Occipital lobe (tissue), 3 donors: ENCODE measurements at places on chromosomes 16 and 17.
A peak's percentile ranks its signal among the peaks of the same experiment; 100 is the strongest.

GRCh38 chr17:80732268-80732667 lies 187.6 kb downstream of the RPTOR start:
- no peak for DNase-seq

DNA sequence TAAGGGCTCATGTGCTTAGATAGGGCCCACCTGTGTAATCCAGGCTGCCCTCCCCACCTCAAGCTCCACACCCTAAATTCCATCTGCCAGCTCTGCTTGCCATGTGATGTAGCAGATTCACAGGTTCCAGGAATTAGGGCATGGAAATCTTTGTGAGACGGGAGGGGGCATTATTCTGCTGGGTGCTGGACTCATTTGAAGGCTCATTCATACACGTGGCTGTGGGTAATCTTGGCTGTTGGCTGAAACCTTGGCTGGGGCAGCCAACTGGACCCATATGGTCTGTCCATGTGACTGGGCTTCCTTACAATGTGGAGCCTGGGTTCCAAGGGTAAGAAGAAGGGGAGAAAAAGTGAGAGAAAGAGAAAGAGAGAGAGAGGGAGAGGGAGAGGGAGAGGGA lies 115.1 kb downstream of the CYLD start:
- no peak for DNase-seq

DNA sequence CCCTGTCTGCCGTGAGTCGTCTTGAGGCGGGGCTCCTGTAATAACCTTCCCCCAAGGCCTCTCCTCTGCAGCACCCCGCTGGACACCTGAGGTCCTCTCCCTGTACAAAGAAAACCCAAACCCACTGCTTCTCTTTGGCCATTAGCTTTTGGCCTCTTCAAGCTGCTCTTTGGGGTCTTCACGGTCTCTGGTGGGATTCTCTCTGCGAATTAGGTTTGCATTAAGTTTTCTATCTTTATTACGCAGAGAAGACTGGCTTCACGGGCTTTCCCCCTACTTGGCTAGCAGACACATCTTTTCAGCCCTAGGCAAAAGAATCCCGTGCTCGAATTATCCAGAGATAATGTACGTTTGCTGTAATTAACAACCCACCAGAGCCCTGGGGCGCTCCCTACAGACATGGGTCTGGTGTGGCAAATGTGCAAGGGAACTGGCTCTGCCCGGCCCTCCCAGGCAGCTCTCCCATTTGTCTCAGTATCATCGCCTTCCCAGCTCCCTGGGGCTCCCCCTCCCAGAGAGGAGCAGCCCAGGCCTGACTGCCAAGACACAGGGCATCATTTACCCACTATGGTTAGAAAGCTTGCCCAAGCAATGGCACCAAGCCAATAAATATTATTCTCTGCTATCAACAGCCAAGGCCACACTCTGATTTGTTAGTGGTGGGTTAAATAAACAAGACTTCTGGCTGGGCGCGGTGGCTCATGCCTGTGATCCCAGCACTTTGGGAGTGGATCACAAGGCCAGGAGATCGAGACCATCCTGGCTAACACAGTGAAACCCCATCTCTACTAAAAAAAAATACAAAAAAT lies 24.7 kb upstream of the KLHDC4 start:
- no peak for DNase-seq

GRCh38 chr16:89667633-89668032 lies 10.0 kb downstream of the SPATA33 start:
- no peak for DNase-seq

DNA sequence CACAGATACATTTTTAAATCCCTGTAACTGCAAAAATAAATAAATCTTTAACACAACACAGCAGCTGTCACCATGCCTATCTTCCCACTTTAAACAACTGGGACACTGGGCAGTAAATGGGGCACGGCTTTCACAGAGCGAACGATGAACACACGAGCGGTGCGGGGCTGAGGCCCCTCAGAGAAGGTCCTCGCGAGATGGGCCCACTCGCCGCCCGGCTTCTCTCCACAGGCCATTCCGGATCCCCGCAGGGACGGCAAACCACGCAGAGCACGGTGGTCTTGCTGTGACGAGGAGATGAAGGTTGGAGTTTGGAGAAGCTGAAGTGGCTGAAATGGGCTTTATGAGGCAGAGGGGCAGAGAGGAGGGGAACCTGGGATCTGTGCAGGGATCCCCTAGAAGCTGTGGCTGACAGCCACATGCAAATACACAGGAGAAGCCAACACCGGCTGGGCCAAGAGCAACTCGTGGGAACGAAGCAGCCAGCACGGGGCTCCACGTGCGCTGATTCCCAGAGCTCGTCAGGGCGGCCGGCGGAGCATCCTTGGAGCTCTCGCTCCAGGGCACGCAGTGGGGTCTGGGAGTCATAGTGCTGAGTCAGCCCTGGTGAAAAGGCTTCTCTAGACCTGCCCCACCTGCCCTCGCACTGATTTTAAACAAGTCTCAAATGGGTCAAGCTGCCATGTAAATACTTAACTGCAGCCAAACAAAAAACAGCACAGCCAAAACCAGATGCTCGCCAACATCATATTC lies 31.7 kb downstream of the CCDC57 start:
- no peak for DNase-seq

GRCh38 chr16:70577256-70577698 lies 53.7 kb downstream of the SF3B3 start:
- DNase-seq: peak; percentile 21

- no peak for DNase-seq
These were observed 139.0 kb upstream of the PLCG2 start for GRCh38 chr16:81639931-81640680.

GRCh38 chr17:82276938-82277337 lies 3.4 kb upstream of the CSNK1D start:
- no peak for DNase-seq

DNA sequence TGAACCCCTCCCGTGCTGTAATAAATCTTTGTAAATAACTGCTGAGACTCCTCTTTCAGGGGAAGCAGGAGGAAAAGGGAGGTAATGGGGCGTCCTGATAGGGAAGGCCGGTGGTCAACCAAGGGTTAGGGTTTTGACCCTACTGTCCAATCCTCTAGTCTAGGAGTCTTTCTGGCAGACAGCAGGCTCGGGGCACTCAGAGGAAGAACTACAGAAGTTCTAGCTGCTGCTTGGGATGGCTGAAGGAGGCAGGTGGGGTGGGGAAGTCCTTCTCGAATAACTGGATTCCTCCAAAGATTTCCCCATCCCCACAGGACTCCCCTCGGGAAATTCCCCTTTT lies 387 bp upstream of the STARD3 start:
- DNase-seq: no peak

DNA sequence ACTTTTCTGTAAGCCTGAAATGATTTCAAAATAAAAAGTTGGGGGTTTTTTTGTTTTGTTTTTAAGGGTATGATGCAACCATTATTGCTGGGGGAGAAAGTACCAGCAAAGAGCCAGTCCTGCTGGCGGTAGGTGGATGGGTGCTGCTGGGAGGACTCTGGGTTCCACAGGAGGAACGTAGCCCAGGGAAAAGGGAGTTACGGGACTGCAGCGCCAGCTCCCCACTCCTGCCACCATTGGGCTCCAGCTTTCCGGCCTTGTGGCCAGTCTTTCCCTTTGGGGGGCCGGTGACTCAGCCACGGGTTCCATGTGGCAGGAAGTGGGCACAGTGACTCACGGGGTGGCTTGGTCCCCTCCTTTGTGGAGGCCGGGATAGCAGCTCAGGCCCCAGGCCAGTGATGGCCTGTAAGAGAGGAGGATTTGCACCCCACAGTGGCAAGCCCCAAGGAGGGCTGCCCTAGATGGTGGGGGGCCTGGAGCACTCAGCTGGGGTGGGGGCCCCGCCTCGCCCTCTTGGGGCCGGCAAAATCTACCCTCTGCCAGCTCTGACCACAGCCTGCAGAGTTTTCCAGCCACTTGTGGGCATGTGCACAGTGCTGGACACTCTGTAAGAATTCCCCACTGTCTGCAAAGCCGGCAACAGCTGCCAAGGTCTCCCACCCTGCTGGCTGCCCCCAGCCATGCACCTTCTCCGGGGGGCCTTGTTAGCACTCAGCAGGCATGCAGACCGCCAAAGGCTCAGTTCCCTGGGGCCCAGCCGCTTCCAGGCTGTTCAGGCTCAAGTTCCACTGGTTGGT lies 30.4 kb downstream of the SOCS3 start:
- no peak for DNase-seq

GRCh38 chr17:80836971-80837481 lies 154.6 kb upstream of the CHMP6 start:
- no peak for DNase-seq

- DNase-seq: peak; percentile 29
These were observed 491 bp downstream of the IST1 start for GRCh38 chr16:71895679-71896365.

GRCh38 chr17:28828294-28829040 lies 14.1 kb downstream of the FAM222B start:
- DNase-seq: no peak

GRCh38 chr17:78803186-78803845 lies 21.2 kb upstream of the CYTH1 start:
- DNase-seq: no peak

DNA sequence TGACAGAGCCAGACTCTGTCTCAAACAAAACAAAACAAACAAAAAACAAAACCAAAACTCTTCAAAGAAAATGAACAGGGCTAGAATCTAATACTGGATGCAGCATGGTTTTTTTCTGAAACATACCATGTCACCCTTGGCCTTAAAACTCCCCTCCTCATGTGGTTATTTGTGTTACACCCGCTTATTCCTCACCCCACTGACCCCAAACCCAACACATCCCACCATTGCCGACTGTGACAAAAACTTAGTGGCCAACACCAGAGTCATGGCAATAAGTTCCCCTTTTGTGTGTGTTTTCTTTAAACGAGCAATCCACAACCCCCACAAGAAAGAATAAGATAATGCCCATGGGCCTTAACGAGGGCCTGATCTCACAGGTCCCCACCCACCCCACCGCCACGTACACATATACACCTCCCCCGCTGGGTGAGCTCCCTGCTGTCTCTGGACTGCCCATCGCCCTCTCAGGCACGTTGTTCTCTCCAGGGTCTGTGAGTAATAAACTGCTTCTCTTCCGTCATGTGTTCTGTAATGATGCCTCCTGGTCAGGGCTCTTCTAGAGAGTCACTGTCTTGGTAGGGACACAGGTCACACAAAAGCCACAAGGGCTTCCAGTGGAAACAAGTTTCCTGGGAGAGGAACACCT lies 16.8 kb upstream of the ENGASE start:
- DNase-seq: no peak

DNA sequence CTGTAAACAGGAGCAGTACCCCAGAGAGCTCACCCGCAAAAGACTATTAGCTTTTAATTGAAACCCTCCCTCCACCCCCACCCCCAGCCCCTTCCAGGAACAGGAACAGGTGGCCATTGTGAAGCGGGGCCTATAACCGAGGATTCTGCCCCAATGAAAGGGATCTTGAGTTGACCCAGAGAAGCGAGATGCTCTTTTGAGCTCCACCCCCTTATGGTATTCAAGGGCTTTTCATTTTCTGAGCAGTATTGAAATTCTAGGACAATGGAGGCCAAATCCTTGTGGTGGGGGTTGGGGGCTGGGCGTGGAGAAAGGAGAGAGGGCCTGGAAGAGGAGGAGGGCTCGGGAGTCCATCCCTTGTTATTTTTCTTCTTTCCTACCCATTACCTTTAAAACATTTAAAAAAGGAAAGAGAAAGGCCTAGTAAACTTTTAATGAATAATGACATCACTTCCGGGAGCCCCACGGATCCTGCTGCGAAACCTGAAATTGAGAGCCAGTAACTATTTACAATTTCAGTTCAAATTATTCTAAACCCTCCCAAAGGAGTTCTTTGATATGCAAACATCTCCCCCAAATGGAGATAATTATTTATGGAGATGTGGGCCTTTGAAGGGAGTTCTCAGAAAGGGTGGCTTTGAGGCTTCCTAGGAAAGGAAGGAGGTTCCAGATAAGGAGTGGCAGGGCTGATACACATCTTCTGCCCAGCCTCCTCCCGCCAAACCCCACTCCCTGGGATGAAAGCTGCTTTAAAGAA lies 30.5 kb downstream of the HS3ST3B1 start:
- no peak for DNase-seq

DNA sequence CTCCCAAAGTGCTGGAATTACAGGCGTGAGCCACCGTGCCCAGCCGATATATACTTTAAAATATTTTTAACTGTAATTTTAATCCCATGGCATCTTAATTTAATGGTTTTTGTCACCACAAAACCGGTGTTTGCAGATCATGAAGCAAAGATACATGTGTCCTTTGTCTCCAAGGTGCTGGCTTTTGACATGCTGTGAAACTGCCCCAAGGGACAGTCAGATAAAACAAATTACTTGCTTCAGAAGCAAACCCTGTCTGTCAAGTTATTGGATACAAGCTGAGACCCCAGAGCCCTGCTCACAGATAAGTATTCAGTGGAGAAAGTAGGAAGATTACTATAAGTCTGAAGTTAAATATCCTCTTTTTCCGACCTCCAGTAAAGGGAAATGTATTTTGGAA lies 39.8 kb downstream of the ARL4D start:
- no peak for DNase-seq

DNA sequence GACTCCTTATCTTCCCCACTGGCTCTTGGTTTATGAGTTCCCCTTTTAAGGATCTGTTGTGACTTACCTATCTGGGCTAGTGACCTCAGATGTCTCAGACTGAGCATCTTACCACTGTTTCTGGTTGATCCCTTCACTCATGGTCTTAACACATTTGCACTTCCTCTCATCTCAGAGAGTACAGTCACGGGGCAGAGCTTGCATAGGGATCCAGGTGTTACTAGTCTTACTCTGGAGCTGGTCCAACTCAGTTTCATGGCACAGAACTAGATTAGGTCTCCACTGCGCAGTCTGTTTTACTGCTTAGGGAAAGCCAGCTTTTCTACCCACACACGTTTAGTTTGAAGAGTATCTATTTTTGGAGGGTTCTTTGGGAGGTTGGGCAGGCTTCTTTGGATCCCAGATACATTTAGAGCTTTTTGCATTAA lies 10.2 kb downstream of the GABARAPL2 start:
- DNase-seq: no peak

DNA sequence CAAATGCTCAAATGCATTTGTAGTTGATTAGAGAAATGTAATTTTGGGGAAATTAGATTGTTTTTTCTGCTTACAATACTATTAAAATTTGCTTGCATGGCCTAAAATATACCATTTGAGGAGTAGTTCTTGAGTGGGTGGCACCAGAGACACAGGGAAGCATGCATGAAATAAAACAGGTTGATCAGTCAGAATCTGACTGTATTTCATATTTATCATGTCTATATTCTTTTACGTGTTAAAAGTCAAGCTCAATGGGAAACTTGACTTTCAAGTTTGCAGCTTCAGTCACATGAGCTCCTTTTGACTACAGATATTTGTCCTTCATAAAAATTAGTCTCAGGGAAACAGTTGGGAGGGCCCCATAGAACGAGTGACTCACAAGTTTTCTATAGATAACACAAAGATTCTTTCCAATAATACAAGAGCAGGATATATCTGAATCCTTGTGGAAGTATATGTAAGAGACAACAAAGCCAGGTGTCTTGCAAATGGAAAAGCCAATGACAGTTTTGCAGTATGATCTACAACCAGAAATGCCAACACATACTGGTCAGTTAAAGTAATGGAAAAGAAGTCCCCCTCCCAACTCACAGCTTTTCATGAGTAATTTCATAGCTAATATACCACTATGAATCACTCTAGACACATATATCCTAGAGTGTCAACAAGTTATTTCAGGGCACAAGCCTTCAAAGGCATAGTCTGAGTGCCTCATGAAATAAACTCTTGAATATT lies 42.2 kb upstream of the CORO6 start:
- no peak for DNase-seq

GRCh38 chr16:10754941-10755340 lies 11.3 kb downstream of the NUBP1 start:
- DNase-seq: no peak
